ENCODE measurements at places on chromosomes 6 and 20.

- DNase-seq = peak; percentile 34
Observed at GRCh38 chr20:36313926-36314325, 7.8 kb downstream of the DLGAP4 start.

- DNase-seq = no peak
Observed at GRCh38 chr6:121549736-121550135, 114.3 kb downstream of the GJA1 start.

DNA sequence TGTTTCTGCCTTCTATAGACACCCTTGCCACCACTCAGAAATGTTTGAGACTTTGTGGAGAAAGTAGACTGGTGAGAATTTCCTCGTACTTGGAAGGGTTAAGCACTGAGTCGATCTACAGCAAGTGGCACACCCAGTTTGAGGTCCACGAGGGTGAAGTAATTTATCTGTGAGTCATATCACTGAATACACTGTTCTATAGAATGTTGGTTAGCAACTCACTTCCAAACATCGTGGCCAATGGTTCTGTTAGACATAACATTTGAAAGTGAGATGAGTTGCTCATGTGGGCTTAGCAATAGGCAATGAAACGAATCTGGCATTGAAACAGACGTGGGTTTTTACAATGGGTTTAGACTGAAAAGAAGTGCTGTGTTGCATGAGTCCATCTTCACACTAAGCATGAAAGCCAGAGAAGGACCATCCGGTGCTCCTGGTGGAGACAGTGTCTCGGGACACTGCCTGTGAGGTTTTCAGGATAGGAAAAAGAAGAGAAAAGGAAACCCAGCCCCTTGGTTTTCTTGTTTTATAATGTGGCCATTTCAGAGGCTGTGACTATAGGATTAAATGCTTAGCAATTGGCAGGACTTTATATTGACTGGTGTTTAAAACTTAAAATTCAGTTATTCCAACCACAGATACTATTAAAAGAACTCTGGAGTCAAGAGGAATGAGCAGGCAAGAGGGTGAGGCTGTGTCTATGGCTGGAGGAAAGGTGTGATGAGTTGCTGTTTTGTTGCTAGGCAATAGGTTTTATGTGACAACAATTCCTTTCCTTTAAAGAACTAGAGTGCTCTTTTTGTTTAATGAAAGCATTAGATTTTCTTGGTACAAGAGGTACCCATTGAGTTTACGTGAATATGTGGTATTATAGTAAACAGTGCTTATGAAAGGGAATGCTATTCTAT, 31.0 kb upstream of the EZR start:
- DNase-seq = no peak

- DNase-seq = no peak
Observed at GRCh38 chr6:146909376-146909775, 294.8 kb upstream of the STXBP5 start.

Measured in D341Med (cell line).